ENCODE measurements at places on chromosomes 12 and 14.

- peak; percentile 26 for DNase-seq
These were observed 27.7 kb downstream of the CLMN start for GRCh38 chr14:95291859-95292542.

GRCh38 chr12:111309584-111309983, 59.3 kb downstream of the PHETA1 start:
- no peak for DNase-seq

DNA sequence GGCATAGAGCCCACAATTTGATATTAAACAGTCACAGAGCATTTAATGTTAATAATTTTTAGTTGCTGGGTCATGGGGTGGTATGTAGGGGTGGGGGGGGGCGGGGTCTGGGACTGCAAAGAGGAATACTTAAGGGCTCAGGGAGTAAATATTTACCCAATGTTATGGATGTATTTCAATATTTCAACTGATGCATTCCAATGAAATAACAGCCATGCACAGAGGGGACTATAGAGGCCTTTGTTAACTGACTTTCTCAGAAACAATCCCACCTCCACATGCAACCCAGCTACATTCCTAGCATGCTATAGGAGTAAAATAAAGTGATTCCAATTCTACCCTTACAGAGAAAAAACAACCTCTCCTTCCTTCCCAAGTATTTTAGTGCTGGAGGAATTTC, 7.9 kb upstream of the BBS10 start:
- DNase-seq = no peak

DNA sequence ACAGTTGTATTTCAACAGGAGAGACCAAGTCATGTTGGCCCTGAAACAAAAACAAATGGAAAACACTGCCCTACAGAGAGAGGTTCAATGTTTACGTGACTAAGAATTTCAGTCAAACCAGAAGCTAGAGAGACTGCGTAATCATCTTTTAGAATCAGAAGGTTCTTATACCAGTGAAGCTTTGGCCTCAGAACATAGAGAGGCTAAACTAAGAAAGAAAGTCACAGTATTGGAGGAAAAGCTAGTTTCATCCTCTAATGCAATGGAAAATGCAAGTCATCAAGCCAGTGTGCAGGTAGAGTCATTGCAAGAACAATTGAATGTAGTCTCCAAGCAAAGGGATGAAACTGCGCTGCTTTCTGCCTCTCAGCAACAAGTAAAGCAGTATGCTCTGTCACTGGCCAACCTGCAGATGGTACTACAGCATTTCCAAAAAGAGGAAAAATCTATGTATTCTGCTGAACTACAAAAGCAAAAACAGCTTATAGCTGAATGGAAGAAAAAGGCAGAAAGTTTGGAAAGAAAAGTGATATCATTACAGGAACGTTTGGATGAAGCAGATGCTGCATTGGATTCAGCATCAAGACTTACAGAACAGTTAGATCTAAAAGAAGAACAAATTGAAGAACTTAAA, 32.5 kb upstream of the NUAK1 start:
- DNase-seq = no peak

GRCh38 chr12:89544681-89545184, 18.9 kb upstream of the POC1B start:
- DNase-seq = peak; percentile 81

DNA sequence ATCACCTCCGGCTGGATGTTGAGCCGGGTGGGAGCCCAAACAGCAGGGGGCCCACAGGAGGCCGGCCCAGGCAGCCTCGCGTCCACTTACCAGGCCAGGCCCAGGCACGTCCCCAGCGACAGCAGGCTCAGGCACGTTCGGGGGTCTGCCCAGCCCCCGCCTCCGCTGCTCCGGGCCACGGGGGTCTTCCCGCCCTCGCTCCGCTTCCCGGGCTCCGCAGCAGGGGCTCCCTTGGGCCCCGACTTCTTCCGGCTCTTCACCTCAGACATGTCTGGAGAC, 216 bp downstream of the IKBIP start:
- DNase-seq = peak; percentile 18

DNA sequence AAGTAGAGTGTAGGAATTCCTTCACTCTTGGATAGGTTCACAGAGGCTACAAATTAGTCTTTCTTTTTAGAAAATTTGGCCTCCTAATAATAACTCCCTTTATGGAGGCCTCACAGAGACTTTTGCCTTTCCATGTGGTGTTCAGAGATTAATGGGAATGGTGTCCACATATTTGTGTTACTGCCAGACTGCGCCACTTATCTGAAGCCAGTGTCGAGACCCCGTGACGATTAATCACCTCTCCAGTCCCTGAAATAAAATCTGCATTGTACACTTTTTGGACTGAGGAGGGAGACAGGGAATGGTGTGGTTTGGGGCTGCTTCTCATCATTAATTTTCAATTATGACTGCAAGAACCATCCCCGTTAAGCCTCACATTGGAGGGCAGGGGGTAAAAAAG, 980.5 kb downstream of the FLRT2 start:
- DNase-seq = no peak

- DNase-seq = no peak
These were observed 185.7 kb upstream of the BTG1 start for GRCh38 chr12:92331383-92331782.

DNA sequence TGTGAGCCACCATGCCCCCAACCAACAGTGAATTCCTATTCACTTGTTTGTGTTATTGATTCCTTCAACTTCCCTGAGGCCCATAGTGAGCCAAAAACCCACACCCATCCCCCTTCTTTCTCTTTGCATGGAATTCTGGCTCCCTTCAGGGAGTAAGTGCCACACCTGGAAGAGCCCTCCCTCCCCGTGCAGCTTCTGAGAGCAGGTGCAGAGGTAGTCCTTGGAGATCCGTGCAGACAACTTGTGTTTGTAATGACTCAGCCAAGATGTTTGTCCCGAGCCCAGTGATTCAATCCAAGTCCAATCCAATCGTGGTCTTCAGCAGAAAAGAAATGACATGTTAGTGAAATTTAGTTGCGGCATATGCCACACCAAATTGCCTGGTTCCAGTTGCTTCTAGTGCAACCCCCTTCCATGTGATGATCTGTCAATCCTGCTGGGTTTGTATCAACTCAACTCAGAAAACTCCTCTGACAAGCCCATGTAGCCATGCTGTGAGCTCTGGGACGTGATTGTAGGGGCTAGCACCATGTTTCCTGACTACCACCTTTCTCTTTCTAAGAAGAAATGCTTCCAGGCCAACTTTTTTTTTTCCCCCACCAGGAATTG, 27.5 kb downstream of the GPRC5A start:
- DNase-seq = no peak

DNA sequence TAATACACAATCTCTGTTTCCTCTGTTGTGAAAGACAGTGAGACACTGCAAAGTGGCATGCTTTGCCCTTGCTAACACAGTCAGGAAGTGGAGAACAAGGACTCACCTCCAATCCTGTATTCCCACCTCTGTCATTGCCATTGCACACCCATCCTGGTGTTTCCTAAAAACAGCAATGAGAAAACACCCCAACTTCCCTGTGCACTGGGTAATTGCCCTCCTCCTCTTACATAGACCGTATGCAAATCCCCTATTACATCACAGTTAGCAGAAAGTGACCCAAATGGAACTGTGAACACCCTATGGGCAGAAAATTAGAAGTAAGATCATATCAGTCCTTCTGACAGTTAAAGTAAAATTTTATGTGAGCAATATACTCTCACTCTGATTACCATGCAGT, 355.5 kb downstream of the BCL11B start:
- DNase-seq = no peak

- DNase-seq = no peak
These were observed 170.3 kb downstream of the CAPZA3 start for GRCh38 chr12:18908191-18908590.

- DNase-seq = no peak
These were observed 87.4 kb downstream of the PAPOLA start for GRCh38 chr14:96589577-96589976.

DNA sequence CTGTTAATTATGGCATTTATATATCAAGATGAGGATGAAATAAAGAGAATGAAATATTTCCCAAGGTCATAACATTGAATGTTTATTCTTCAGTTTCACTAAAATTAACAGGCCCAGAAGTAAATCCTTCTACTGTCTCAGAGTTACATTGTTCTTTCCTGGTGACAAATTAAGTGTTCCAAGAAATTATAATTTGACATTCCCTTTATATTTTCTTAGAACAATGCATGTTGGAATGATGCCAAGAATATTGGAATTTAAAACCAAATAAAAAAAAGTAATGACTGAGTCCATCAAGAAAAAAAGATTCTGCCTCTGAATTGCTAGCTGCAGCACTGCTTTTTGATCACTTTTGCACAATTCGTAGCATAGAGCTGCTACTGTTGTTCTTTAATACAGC, 152.1 kb downstream of the METTL25 start:
- DNase-seq = no peak

GRCh38 chr14:52220924-52221811, 46.3 kb upstream of the PTGDR start:
- no peak for DNase-seq

DNA sequence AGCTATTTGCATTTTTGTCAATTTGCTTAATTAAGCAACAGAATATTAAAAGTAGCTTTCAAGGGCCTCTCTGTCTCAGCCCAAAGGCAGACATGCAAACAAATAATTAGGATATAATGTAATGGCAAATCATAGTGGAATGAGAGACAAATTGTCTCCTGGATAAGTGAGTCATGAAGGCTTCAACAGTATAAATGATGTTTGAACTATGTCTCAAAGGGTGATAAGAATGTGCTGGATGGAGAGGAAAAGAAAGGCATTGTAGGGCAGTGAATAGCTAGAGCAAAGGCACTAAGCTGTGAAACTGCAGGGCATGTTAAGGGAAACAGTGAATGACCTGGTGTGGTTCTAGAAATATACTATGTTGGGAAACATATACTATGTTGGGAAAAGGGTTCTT, 53.5 kb upstream of the PPP1R12A start:
- DNase-seq = peak; percentile 41

- no peak for DNase-seq
These were observed 863.2 kb downstream of the LRFN5 start for GRCh38 chr14:42469637-42470426.

- DNase-seq = no peak
These were observed 384.7 kb downstream of the GRIN2B start for GRCh38 chr12:13596714-13597113.

DNA sequence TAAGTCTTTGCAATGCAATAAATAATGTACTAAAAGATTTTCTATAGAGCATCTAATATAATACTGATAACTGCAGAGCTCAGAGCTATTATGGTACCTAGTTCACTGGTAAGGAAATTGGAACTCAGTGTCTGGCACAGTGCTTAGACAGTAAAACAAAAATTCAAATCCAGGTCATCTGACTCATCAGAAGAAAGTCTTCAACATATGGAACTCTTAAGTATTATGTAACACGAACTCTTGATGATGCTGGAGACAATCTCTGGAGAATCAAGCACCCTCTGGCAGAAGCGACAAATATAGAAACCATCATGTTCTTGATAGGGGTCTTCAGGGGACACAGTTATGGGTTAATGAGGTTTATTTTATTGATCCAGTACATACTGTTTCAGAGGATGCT, 37.3 kb upstream of the TRHDE start:
- peak; percentile 45 for DNase-seq

DNA sequence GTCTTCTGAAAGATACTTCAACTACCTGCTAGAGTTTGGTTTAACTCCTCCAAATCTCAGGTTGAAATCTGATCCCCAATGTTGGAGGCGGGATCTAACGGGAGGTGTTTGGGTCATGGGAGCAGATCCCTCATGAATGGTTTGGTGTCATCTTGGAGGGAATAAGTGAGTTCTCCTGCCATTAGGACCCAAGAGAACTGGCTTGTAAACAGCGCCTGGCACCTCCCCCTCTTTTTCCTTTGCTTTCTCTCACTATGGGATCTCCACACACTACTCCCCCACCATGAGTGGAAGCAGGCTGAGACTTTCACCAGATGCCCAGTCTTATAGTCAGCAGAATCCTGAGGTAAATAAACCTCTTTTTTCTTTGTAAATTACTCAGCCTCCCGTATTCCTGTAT, 2.5 kb downstream of the CNIH1 start:
- DNase-seq = no peak

DNA sequence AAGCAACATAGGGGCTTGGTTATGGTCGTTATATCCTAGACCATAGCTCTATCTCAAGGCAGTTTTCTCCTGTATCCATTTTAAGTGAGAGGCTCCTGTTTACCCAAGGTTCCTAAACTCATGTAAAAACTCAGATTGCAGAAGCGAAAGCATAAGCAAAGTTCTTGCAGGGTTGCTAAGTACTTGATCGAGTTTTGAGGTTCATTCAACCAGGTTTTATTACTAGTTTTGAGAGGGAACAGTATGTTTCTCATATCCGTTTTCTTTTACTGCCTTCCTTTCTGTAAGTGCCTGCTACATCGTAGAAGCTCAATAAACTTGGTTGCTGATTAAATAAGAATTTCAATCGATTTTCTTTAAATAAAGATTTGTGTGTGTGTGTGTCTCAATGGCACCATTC, 5.1 kb downstream of the AKAP3 start:
- no peak for DNase-seq

DNA sequence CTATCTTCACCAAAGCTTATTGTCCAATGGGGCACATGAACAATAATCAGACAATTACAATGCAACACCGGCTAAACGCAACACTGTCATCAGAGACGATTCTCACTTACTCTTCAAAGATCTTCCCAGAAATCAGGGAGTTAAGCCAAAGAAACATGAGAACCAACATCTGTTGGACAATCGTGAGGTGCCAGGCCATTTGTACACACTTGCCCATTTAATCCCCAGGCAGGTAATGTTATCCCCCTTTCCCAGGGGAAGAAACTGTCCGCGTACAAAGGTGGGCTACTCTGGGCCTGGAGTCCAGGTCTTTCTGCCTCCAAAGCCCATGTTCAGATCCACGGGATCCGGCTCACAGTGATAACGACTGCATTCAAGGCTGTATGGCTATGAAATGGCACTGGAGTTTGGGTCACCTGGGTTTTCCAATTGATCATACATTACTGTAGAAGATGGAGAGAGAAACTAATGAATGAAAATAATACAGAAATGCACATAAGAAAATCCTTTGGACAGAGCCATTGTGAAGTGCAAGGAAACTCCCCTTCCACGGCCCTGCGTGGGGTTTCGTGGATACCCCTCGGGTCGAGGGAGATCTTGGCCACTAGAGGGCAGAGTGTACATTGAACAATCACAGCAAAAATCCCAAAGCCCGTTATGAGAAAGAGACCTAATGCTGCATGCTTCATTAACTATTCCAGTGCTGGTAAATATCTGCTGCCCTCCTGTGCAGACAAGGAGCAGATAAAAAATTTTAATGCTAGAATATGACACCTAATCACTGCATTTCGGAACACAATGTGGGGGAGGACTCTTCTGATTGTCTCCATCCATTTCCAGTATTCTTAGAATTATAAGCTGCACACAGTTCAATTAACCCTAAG, 111.4 kb downstream of the EGLN3 start:
- peak; percentile 59 for DNase-seq
